Inflammatory macrophage treated with lipopolysaccharide for 1 hour (primary cell): ENCODE measurements at places on chromosomes 4 and X.
A peak's percentile ranks its signal among the peaks of the same experiment; 100 is the strongest.

- DNase-seq: no peak
Observed at GRCh38 chrX:19065535-19065934, 56.7 kb downstream of the ADGRG2 start.

- no peak for DNase-seq
Observed at GRCh38 chrX:21375708-21376009, 1.4 kb downstream of the CNKSR2 start.

DNA sequence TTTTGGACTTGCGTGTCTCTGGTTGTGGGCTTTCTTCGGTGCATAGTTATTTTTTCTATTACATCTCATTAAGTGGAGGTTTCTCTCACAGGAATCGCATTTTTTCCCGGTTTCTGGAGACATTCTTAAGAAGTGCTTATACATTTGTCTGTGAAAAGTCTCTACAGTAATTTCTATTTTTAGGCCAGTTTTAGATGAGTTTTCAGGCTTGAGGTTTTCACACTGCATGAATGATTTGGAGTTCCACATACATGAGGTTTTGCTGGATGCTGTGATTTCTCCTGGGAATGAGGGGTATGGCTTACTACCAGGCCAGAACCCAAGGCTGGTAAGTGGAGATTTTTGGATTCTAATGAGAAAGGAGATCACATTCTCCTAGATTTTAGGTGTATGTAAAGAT, 422.6 kb upstream of the SLIT2 start:
- no peak for DNase-seq

- DNase-seq: no peak
Observed at GRCh38 chr4:169031392-169031791, 21.3 kb upstream of the CBR4 start.

DNA sequence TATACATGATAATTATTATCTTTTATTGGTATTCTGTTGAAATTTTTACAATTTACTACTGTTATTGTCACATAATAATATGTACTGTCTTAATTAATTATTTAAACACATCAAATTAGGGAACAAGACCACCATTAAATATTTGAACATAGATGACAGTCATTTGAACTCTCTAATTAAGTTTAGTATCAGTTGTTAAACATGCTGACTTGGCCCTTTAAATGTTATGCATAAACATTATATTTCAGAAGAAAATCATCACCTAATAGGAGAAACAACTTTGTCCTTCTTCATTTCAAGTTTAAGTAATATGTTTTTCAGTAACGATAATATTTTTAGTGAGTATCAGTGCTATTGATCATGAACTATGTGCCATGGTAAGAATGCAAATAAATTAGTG, 623.5 kb upstream of the GNPDA2 start:
- DNase-seq: no peak

GRCh38 chr4:20109391-20109790, 142.3 kb upstream of the SLIT2 start:
- peak; percentile 35 for DNase-seq

DNA sequence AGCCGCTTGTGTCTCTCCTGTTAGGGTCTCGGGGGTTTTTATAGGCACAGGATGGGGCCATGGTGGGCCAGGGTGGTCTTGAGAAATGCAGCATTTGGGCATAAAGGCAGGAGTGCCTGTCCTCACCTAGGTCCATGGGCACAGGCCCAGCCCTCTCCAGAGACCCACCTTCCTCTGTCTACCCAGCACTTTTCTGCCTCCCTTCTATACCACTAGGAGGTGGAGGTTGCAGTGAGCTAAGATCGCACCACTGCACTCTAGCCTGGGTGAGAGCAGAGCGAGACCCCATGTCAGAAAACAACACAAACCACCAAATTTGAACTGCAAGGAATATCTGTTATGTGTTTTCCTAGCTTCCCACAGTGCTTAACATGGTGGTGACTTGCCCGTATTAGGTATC, 38.0 kb downstream of the MOB1B start:
- no peak for DNase-seq

DNA sequence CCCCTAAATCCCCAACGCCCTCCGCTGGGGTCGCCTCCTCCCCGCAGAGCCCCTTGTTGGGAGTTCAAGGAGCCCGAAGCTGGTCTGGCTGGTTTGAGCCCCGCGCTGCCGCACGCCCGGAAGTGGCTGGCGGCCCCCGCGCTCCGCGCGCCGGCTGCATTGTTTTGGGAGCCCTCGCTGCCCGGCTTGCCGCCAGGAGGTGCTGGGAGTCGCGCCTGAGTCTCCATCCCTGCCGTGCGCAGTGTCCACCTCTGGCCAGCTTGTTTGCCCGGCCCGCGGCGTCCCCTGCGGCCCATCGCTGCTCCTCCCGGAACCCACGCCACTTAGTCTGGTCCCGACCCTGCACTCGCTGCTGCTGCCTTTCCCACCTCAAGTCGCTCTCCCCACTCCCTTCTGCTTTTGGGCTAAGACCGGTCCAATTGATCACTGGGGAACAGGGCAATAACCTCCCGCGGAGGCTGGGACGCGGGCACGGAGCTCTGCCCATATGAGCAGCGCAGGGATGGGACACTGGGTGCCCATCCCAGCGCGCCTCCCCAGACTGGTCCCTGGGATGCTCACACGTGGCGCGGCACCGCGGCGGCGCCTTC, 2.2 kb upstream of the SFRP2 start:
- DNase-seq: no peak

GRCh38 chr4:3340700-3341083, 47.9 kb downstream of the RGS12 start:
- DNase-seq: no peak

GRCh38 chr4:185738820-185739219, 73.2 kb downstream of the SORBS2 start:
- DNase-seq: no peak
